ENCODE measurements at places on chromosomes 12 and 14.

- DNase-seq, result no peak
Observed at GRCh38 chr14:40368314-40368713, 936.1 kb upstream of the FBXO33 start.

GRCh38 chr12:118061873-118062843, 1.2 kb upstream of the WSB2 start:
- peak; percentile 90 for DNase-seq

DNA sequence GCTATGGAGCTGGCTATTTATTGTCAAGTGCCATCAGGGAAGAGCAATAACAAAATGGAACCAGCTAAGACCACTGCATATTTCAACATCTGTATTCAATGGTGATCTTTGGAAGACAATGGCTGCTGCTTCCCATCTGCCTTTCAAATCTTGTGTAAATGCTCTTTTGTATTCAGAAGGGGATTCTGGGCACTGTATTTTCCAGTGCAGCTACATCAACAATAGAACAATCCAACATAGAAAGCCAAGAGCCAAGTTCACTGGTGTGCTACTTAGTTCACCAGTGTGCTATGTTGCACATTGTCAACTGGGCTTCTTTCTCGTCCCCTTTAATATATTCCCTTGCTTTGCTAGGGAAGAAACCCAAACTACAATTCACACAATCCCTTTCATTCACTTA, 128.8 kb upstream of the OR4E1 start:
- DNase-seq, result no peak

- no peak for DNase-seq
Observed at GRCh38 chr12:28497889-28498411, 307.7 kb downstream of the CCDC91 start.

DNA sequence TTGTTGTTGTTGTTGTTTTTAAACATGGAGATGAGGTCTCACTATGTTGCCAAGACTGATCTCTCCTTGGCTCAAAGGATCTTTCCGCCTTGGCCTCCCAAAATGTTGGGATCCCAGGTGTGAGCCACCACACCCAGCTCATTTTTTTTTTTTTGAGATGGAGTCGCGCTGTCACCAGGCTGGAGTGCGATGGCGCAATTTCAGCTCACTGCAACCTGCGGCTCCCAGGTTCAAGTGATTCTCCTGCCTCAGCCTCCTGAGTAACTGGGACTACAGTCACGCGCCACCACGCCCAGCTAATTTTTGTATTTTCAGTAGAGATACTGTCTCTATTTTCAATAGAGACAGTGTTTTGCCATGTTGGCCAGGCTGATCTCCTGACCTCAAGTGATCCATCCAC, 4.9 kb upstream of the CLIP1 start:
- DNase-seq, result no peak

DNA sequence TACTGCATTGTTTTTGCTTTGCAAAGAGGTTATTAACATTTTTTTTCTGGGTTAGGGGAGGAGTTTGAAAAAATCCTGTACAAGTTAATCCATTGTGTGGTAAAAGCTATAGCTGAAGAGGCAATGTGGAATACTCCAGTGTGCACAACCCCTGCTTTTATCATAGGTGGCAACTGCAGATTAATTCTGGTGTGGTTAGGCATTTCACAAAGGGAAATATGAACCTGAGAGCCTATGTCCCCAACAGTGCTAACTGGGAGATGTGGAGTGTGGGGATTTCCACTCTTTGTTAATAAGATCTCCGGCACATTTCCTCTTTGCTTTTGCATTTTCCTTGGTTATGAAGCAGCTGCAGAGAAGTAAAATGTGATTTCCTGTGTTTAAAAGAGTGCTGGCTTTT, 33.6 kb downstream of the PRORP start:
- DNase-seq, result no peak

GRCh38 chr14:96507723-96508122, 5.5 kb downstream of the PAPOLA start:
- DNase-seq, result no peak

DNA sequence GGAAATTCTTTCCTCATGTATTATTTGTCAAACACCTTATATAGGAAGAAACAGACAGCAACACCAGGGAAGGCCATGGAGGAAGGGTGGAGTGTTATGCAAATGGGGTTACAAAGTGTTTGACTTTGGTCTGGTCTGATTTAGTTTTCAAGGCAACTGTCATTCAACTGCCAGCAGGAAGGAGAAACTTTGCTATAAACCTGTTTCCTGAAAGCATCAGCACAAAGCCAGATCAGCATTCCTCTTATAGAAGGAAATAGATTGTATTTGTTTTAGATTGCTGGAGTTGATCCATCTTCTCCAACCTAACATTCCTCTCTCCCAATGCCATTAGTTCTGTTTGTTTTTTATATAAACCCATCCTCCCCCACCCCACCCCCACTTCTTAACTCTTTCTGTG, 65.7 kb downstream of the STAB2 start:
- DNase-seq, result no peak

GRCh38 chr12:54759751-54760150, 94.6 kb upstream of the MUCL1 start:
- DNase-seq, result peak; percentile 7

- no peak for DNase-seq
Observed at GRCh38 chr12:133225527-133225926, 10.2 kb downstream of the ANHX start.

DNA sequence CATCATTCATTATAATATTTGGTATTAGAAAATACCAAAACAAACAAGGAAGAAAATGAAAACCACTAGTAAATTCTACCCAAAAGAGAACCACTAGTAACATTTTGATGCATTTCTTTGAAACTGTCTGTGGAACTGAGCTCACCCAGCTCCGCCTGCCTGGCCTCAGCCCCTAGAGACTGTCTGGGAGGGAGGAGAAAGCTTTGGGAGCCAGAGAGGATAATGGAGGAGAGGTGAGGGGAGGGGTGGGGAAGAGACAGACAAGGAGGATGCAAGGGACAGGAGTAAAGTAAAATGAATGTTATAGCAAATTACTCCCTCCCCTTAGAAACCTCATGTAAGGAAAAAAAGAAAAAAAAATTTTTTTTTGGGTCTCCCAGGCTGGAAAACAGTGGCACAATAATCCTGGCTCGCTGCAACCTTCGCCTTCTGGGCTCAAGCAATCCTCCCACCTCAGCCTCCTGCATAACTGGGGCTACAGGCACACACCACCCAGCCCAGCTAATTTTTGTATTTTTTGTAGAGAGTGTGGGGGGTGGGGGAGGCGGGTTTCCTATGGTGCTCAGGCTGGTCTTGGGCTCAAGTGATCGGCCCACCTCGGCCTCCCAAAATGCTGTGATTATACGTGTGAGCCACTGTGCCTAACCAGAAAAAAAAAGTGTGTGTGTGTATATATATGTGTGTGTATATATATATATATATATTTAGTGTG, 3.2 kb upstream of the MMP19 start:
- DNase-seq, result no peak

DNA sequence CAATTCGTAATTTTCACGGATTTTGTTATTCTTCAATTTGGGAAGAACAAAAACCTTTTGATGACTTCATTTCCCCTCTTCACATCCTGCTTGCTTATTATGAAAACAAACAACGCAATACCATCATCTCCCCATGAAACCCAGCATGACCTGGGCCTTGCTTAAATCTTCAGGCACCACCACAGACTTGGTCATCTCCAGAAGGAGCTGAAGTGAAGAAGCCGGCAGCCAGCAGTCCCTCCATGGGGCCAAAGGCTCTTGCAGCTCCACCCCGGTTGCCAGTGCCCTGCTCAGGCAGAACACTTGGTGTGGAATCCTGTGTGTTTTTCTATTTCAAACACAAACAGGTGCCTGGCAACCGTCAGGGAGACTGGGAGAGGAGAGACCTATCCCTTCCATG, 982.9 kb upstream of the TMEM132C start:
- no peak for DNase-seq

- no peak for DNase-seq
Observed at GRCh38 chr14:71659159-71659558, 273.1 kb upstream of the RGS6 start.

DNA sequence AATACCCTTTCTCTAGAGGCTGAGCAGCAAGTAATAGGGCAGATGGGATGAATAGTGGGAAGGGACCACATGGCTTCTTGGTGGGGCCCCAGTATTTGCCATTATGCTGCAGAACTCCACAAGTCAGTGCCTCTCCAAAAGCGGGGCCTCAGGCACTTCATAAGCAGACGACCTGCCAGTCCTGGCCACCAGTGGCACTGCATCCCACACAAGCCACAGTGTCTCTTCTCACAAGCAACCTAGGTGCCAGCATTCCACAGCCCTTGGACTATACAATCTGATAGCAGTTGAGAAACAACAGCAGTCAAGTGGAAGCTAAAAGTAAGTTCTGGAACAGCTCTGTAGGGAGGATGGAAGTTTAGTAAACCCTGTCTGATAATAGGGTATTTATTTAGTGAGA, 4.2 kb upstream of the SLC8A3 start:
- DNase-seq, result no peak

DNA sequence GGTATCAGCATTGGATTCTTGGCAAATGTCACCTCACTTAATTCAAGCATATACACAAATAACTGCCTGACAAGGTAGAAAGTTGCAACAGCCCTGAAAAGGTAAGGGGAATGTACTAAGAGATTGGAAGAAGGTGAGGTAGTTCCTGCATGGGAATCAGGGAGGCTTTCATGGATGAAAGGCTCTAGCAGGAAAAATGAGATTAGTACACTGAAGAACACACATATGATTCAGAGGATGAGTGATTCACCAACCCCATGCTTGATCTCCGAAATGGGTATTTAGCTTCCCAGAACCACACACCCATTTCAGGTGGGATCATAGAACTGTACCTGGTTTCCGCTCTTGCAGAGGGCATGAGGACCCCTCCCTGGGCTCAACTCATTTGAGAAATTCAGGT, 65.8 kb downstream of the PAH start:
- no peak for DNase-seq

GRCh38 chr12:71400481-71400880, 39.1 kb upstream of the LGR5 start:
- no peak for DNase-seq

GRCh38 chr14:55610713-55611370, 30.8 kb downstream of the KTN1 start:
- no peak for DNase-seq

- DNase-seq, result no peak
Observed at GRCh38 chr12:47819138-47819895, 386 bp downstream of the HDAC7 start.

DNA sequence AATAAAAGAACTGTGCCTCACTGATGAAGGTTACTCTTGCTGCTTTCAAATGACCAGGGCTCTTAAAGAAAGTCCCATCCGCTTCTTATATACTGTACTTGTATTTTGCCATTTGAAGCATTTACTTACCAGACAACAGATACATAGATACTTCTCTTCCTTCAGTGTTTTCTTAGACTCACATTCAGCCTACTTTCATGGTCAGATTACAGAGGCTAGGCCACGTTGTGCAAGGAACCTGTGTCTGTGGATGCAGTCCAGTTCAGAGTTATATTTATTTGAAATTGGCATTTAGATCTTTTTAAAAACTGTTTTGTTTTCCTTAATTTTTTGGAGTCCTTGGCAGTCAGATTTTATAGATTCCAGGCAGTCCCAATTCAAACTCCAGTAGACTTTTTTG, 6.2 kb downstream of the CHURC1 start:
- DNase-seq, result no peak

DNA sequence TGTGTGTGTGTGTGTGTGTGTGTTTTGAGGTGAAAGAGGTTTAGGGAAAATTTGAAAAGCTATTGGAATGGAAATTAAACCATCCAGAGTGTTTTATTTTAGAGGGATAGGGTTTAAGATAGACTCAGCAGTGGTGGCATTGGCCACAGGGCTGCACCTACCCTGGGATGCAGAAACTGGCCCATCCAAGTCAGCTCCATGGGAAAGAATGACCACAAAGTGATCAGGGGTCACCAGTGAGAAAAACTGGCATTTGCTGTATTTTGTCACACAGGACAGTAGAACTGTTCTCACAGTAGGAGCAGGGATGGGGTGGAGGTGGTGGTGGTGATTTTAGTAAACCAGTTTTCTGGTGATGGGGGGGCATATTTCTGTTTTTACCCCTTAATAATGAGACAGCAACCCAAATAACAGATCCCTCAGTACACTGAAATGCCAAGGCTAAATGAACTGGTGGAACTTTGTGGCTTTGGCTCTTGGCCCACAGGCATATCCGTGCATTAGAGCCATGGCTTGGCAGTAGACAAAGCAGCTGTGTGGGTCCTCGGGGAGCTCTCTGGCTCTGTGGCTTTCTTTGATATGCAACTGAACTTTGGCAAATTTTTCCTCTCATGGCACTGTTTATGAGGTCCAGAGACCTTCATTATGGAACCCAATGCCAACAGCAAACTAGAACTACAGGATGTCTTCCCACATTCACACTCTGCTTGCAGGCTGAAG, 348.3 kb downstream of the ZFP36L1 start:
- DNase-seq, result no peak

- no peak for DNase-seq
Observed at GRCh38 chr14:97878727-97879126, 1081.5 kb downstream of the VRK1 start.

- DNase-seq, result peak; percentile 42
Observed at GRCh38 chr14:75234173-75235115, 44.2 kb upstream of the FOS start.

DNA sequence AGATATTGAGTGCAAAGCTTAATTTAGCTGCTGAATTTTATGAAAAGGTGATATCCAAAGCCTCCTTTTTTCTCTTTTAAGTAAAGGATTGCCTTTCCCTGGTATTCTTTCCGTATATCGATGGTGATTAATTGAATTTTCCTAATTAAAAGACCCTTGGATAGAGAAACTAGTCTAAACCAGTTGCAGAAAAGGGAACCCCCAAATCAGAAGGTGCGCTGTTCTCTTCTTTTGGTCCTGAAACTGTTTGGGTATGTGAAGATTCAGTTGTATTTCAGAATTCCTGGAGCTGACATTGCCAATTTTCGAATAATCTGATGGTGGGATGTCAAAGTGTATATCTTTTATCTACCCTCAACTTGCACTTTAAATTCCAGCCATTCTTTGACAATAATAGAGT, 1.9 kb downstream of the GPHN start:
- DNase-seq, result no peak

GRCh38 chr14:52467515-52468266, 84.6 kb downstream of the TXNDC16 start:
- DNase-seq, result no peak

DNA sequence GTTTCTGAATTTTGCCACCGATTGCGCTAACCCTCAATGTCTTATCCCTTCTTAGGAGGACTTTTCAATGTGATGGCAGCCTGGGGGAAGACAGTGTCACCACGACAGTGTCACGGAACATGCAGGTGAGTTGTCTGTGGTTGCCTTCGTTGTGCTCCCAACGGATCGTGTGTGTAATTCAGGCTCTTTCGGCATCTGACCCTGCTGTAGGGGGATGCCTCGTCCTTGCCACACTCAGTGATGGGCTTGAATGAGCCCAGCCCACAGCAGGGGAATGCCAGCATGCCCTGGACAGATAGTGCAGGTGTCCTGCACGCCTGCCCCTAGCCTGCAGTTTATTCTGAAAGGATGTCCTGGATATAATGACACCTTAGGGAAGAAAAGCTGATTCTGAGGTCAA, 123.8 kb upstream of the RTL1 start:
- no peak for DNase-seq

Measured in H54 (cell line).